ENCODE measurements at places on chromosomes 7 and 10. TPM values are rescaled to one million over a fixed set of nuclear protein-coding genes. Genes with fewer than 3 reads are reported as not detected.

DNA sequence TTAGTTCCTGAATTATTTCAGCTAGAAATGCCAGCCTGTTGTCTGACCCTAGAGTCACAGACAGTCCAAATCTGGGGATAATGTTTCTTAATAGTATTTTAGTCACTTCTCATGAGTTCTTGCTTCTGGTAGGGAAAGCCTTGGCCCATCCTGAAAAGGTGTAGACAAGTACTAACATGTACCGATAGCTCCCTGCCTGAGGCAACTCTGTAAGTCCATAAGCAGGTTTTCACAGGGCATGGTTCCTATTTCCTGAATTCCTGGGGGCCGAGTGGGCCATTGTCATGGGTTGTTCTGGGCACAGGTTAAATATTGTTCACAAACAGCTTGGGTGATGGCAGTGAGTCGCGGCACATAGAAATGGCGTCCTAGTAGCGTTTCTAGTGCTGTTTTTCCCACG lies 3.1 kb upstream of the ZNF117 start:
- DNase-seq, result no peak

DNA sequence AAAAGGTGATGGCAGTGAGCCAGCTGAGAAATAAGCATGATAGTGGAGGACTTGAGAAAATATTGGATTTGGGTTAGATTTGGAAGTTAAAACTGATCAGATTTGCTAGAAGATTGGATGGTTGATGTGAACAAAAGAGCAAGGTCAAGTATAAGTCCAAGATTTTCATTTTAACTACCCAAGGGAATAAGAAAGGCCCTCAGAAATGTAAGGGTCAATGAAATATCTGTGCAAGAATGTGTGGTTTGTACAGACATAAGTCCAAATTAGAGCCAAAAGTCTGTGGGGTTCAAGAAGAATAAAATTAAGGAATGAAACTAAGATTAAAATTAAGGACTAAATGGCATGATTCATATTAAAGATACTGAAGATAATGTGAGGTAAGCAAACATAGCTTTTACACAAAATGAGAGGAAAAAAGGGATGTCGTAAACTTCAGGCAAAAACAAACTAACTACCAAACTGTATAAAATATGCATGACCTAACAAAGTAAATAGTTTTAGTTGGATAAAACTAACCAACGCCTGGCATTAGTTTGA lies 78.4 kb upstream of the CACNA2D1 start:
- no peak for DNase-seq

DNA sequence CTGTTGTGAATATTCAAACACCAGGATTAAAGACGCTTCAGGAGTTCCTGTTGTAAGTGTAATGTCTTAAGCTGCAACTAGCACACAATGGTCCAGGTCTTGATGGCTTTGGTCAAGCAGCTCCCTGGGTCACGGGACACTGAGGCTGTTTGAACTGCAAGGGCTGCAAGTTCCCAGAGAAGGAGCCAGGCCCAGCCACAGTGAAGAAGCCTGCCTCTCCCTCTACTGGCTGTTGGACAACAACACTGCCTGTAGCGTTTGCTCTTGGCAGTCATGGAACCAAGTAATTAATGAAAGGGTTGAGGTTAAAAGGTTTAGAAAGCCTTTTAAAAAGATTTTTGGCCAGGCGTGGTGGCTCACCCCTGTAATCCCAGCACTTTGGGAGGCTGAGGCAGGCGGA lies 31.9 kb upstream of the GUSB start:
- DNase-seq, result peak; percentile 32

GRCh38 chr7:150649080-150649385 lies 16.8 kb upstream of the GIMAP6 start:
- DNase-seq, result no peak

GRCh38 chr10:13589316-13589715 lies 2.6 kb downstream of the PRPF18 start:
- no peak for DNase-seq

- no peak for DNase-seq
Observed at GRCh38 chr7:7702826-7703225, 15.6 kb downstream of the RPA3 start.

DNA sequence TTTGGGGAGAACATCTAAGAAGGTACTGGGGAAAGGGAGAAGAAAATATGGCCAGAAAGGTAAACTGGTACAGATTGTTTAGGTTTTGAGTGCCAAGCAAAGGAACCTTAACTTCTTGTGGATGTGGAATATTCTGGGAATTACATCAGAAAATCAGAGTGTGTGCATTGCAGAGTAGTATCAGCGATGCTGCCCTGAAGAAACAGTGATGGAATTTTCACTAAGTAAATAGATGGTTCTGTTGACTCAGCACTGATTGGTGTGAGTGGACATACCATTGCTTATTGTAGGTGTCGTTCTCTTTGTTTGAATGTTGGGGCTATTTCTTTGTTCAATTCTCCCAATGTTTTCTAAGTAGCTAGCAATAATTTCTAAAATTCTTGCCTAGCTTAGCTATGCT lies 24.4 kb upstream of the AKR1B1 start:
- no peak for DNase-seq

DNA sequence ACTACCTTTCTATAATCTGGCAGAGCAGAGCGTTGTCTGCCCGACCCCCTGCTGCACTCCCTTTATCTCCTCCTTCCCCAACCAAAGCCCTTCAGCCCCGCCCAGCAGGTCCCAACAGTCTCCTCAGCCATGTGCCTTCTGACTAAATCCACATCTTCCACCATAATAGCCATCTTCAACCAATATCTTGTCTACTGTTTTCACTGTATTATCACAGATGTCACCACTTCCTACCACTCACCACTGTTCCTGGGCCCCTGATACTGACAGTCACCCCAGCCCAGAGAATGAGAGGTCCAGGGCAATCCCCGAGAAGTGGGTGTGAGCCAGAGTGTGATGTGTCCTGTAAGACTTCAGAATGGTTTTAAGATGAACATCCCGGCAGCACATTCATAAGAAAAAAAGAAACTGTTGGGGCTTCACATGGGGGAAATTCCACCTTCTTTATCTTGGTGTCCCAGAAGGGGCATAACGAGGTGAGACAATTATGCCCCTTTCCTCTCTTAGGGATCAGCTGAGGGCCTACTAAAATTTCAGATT lies 25.3 kb downstream of the CCDC6 start:
- DNase-seq, result no peak

DNA sequence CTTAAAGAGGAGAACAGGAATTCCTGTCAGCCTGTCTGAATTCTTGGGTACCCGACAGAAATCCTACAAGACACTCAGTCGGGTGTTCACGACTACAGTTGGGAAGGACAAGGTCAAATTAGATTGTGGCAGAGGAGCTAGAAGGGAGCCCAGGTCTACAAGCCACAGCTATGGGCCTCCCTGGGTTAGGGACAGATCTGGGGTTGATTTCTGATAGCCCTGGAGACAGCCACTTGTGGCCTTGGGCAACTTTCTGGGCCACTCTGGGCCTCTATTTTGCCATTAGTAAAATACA lies 39.7 kb upstream of the ANTXRL start:
- DNase-seq, result no peak

DNA sequence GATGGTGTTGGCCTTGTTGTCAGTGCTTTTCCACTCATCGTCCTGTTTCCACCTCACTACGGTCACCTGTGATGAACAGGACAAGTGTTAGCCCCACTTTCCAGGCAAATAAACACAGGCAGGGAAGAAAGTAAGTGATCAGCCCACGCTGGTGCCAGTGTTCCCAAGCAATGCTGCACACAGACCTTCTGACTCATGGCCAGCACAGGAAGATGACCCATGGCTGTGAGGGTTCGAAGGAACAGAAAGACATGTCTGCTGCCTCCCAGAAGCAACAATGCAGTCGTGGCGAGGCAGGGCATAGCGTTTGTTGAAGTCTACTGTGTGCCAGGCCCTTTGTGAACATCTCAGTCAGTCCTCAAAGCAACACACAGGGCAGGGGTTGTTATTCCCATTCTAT lies 35.7 kb downstream of the SLC29A3 start:
- DNase-seq, result no peak

The FAM241B gene
- total RNA-seq, result 3.7 TPM

The CYP3A5 gene
- 0.44 TPM for total RNA-seq

The FBXL13 gene
- 0.65 TPM for total RNA-seq

The PRSS37 gene
- total RNA-seq, result not detected
